WTC11 (cell line): ENCODE measurements at places on chromosomes 5 and 9. TPM values are rescaled to one million over a fixed set of nuclear protein-coding genes. Genes with fewer than 3 reads are reported as not detected.

SERF1B gene
- 58.9 to 67.1 TPM (median 60.4 TPM) in 3 replicates for total RNA-seq

TMEM8B gene
- 9.5 to 10.8 TPM (median 10.2 TPM) in 3 replicates for total RNA-seq

FGFR4 gene
- total RNA-seq, result 108 to 122 TPM (median 111 TPM) in 3 replicates

CEL gene
- 6.6 to 10.4 TPM (median 8.1 TPM) in 3 replicates for total RNA-seq

TAF11L5 gene
- not detected in 3 replicates for total RNA-seq

DDX31 gene
- total RNA-seq, result 24.0 to 26.2 TPM (median 24.7 TPM) in 3 replicates

AP3S1 gene
- 60.8 to 78.5 TPM (median 71.2 TPM) in 3 replicates for total RNA-seq

CARD9 gene
- total RNA-seq, result 0.76 to 0.96 TPM (median 0.96 TPM) in 3 replicates

CD14 gene
- 0.27 to 0.63 TPM (median 0.53 TPM) in 3 replicates for total RNA-seq

SLC36A2 gene
- not detected in 3 replicates for total RNA-seq

IL7R gene
- total RNA-seq, result 0.57 to 1.1 TPM (median 0.62 TPM) in 3 replicates

FOXD4L5 gene
- 0.07 to 0.11 TPM in 2 of 3 replicates, not detected in the other for total RNA-seq

NEURL1B gene
- total RNA-seq, result 6.1 to 9.8 TPM (median 6.6 TPM) in 3 replicates

TRIM36 gene
- 17.4 to 24.1 TPM (median 20.0 TPM) in 3 replicates for total RNA-seq

- DNase-seq, result no peak
These were observed 113.0 kb upstream of the PCA3 start for GRCh38 chr9:76651119-76651705.

- DNase-seq, result no peak
These were observed 47.5 kb downstream of the TMOD1 start for GRCh38 chr9:97548819-97549540.

GRCh38 chr5:168312606-168313295, 21.3 kb downstream of the WWC1 start:
- DNase-seq, result no peak

- DNase-seq, result no peak
These were observed 1.7 kb upstream of the TMCO6 start for GRCh38 chr5:140637371-140638100.

GRCh38 chr9:93059715-93060578, 1.4 kb downstream of the SUSD3 start:
- DNase-seq, result no peak

- no peak for DNase-seq
These were observed 59.1 kb downstream of the PSMB7 start for GRCh38 chr9:124355941-124356744.

DNA sequence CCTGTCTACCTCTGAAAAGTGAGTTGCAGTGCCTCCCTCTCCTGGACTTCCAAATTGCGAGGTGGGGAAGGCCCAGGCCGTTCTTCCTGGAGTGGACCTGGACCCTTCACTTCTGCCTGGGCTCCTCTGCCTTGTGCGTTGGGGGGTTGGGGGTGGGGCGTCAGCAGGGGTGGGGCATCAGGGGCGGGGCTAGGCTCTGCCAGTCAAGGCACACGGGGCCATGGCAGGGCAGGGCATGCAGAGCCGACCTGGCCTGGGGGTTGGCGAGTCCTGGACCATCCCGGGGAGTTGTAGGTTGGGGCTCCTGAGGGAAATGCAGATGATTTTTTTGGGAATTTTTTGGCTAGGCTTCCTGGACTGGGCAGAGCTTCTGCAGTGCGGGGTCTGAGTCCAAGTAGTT, 87.1 kb downstream of the EHMT1 start:
- DNase-seq, result peak; percentile 19

- no peak for DNase-seq
These were observed 970 bp upstream of the ARRDC1 start for GRCh38 chr9:137604345-137605086.

DNA sequence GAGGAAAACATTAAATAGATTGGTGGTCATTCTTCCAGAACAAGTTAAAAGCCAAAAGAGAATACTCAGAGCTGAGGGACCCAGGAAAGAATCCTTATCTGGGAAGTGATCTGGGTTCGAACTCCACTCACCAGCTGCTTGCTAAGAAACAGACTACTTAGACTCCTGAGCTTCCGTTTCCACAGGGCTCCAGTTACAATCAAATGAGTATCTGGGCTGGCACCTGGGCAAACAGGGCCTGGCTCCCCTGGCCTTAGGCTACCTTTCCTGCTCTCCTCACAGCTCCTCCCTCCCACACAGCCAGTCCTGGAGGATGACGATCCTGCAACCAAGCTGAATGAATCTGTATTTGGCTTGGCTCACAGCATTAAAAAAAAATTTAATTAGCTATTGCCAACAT, 2.5 kb downstream of the MAPK9 start:
- no peak for DNase-seq

DNA sequence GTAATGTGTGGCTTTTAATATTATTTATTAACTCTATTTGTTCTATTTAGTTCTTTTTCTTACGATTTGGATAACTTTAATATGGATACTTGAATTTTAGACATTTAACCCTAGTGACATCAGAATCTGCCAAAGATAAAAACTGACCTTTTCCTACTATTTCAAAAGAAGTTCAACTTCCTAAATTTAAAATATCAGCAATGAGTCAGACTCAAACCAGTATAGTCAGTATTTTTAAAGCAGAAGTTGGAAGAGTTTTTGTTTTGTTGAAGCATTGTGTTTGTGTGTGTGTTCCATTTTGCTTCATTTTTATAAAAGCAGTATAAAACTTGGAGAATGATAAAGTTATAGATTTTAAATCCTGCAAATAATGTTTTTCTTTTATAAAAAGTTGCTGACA, 251.8 kb upstream of the RASA1 start:
- no peak for DNase-seq

GRCh38 chr5:98604721-98605425, 168.6 kb upstream of the RGMB start:
- DNase-seq, result no peak

GRCh38 chr9:20987521-20987920, 43.9 kb downstream of the HACD4 start:
- no peak for DNase-seq

GRCh38 chr9:93670208-93671019, 94.0 kb downstream of the PHF2 start:
- peak; percentile 7 for DNase-seq

DNA sequence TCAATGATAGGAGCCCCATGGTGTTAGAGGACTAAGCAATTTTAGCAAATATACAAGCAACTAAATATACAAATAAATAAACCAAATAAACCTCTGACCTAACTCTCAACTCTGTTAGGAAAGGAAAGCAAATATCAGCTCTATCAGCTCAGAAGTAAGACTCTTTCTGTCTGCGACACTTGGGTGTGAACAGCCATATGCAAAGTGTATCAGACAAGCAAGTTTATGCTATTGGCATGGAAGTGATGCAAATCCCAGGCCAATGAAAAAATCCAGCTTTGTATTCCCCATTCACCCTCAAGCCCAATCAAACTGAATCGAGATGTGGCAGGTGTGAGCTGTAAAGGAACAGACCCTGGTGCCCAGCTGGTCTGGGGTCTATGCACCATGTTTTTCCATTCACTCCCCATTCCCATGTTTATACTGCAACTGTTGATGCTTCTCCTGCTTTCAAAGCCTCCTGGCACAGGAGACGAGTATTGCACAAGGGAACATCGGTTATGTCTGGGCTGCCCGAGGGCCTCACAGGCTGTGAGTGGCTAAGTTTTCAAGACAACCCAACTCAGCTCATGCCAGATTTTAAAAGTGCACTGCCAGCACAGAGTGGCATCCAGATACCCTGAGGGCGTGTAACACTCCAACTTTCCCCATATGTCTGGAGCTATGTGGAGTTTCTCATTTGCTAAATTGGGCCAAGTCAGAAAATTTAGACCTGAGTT, 73.1 kb downstream of the FEM1C start:
- DNase-seq, result no peak

GRCh38 chr5:157917899-157918809, 59.2 kb upstream of the CLINT1 start:
- DNase-seq, result peak; percentile 76

GRCh38 chr5:65967288-65968066, 41.1 kb downstream of the ERBIN start:
- DNase-seq, result no peak

DNA sequence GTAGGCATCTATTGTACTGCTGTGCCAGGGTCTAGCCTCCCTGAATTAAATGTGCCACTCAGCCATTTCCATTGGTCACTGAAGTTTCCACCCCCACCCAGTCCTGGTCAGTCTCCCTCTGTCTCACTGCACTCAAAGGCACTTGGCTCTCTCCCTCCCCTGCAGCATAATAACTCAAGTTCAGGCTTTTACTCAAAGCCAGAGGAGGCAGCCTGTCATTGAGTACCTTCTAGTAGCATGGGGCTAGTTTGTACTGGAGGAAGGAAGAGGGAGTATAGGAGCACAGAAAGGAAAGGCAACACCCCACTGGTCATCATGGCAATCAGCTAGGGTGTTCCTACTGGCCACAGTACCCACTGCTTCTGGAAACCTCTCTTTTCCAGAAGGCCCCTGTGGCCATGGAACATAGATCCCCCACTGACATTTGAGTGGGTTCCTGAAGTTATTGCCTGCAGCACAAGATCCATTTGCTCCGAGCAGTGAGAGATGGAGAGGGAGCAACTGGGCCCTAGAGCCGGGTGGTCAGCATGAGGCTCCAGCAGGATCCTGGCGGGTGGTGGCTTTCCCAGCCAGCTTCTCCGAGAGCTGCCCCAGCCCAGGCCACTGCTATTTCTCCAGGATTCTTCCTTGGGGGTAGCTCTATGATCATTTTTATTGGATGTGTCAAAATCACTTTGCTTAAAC, 89.9 kb upstream of the CPEB4 start:
- DNase-seq, result no peak

GRCh38 chr5:137800700-137801411, 46.7 kb upstream of the HNRNPA0 start:
- no peak for DNase-seq

GRCh38 chr9:131149688-131150053, 24.3 kb downstream of the NUP214 start:
- no peak for DNase-seq

DNA sequence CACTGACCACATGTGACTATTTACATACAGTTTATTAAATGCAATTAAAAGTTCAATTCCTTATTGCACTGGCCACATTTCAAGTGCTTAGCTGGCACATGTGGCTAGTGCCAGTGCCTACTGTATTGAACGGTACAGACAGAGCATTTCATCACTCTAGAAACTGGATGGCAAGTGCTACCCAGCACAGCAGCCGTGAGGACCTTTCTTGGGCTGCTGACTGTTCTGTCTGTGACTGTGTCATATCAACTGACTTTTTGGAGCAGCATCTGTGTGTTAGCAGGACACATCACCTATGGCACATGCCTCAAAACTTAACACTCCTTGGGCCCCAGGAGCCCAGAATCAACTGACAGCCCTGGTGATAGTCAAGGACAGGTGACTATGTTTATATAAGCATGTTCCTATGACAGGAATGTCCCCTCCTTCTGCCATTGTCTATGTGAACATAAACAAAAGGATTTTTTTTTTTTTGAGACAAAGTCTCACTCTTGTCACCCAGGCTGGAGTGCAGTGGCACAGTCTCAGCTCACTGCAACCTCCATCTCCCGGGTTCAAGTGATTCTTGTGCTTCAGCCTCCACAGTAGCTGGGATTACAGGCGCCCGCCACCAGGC, 8.9 kb downstream of the IRF1 start:
- no peak for DNase-seq

DNA sequence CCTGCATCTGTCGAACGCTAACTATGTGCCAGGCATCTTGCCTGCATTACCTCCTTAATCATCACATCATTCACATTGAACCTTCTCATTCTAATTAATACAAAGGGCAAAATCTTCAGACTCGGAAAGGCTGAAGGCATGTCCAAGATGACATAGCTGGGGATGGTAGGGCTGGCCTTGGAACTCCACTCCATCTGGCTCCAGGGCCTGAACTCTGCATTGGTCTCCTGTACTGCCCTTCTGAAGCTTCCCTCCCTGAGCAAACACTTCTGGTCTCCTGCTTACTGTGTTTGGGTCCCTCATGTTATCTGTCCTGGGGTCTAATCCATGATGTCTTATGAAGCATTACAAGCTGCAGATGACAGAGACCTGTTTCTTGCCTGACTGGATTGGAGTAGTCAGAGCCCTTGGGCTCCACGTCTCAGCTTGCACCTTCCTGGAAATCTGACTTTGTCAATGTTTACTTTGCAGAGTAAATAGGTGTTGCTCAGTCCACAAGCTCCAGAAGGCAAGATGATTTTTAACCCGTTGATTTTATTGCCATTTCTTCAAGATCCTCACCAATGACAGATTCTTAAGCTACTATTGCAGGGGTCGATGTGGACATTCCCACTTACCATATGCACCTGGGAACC, 106.1 kb downstream of the GALNT10 start:
- DNase-seq, result no peak

- DNase-seq, result no peak
These were observed 46.9 kb downstream of the THOC3 start for GRCh38 chr5:175921061-175921730.

DNA sequence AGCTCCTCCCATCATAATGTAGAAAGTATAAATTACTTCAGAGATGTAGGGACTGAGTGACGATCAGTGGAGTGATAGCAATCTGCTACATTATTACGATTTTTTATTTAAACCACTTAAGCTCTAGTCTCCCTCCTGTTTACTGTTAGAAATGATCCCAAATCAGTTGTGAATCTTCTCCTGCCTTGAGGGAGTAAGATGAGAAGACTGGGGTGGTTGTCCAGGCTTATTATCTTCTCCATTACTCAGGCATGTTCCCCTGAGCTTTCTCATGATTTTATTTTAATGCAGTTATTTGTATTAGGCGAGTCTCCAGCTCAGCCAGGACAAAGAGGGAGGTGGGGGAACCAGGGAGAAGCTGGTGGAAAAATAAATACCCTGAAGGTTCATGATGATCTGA, 48.2 kb upstream of the CTNNA1 start:
- DNase-seq, result no peak
